ENCODE measurements at places on chromosomes 16 and 17.

DNA sequence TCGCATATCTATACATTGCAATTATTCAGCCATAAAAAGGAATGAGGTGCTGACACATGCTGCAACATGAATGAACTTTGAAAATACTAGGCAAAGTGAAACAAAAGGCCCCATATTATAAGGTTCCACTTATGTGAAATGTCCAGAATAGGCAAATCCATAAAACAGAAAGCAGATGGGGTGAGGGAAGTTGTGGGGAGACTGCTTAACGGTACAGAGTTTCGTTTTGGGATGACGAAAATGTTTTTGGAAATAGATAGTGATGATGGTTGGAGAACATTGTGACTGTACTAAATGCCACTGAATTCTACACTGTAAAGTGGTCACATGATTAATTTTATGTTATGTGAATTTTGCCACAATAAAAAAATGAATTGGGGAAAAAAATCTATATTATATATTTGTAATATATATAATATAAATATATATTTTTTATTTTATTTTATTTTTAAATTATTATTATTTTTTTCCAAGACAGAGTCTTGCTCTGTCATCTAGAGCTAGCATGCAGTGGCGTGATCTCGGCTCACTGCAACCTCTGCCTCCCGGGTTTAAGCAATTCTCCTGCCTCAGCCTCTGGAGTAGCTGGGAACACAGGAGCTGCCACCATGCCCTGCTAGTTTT, 4.2 kb upstream of the GNA13 start:
- no peak for DNase-seq

DNA sequence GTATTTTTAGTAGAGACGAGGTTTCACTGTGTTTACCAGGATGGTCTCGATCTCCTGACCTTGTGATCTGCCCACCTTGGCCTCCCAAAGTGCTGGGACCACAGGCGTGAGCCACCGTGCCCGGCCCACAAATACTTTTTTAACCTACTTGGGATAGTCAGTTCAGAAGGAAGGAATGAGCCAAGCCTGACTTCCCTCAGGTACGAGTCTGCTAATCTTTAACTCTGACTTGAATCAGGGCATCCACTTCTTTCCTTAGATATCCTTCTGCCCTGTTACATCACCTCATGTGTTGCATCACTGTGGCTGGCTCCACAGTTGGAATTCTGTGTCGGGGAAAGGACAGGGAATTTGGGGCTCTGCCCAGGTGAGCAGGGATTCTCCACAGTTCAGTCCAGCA, 120.8 kb downstream of the MSI2 start:
- no peak for DNase-seq

GRCh38 chr17:28319598-28319935, 567 bp downstream of the TMEM97 start:
- no peak for DNase-seq

- no peak for DNase-seq
These were observed 37.2 kb downstream of the IRF8 start for GRCh38 chr16:85935974-85936760.

DNA sequence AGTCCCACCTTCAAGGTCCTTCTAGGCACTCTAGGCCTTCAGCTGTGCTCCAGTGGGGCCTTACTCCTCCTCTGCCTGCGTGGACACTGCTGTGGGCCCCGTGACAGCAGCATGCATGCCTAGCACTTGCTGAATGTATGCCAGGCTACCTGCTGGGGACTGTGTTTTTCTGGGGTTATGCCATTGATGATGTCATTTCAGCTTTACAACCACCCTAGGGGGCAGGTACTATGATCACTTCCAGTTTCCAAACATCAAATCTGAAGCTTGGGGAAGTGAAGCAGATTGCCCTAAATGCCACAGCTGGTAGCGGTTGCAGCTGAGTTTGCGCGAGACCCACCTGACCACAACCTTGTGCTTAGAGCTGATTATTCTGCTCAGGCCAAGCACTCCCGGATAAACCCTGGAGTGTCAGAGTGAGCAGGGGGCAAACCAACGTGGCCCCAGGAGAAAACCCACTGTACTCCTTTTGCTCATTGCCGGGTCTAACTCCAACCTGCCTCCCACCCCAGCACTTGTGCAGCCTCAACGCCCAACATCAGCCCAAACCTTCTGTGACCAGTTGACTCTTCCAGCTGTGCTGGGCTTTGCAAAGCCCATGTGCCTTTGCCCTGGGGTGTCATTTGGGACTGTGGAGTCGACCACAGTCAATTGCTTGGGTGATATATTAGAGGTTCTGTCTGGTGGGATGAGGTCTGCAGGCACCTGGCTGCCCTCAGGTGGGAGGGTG, 168.4 kb downstream of the ENGASE start:
- no peak for DNase-seq

DNA sequence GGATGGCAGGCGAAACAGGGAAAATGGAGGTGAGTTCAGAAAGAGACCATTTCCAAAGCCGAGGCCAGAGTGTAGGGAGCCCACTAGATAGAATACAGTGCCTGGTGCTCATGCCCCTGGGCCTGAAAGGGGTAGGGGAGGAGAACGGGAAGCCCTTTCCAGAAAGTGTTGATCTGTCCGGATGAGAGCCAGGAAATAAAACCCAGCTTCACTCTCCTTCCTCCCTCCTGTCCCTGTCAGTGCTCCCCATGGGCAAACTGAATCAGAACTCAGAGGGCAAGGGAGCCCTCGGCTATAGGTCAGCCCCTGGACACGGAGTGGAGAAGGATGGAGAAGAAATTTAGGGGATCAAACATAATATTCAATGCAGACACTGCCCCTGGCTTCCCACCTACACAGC, 57.7 kb upstream of the RPL38 start:
- DNase-seq: no peak

DNA sequence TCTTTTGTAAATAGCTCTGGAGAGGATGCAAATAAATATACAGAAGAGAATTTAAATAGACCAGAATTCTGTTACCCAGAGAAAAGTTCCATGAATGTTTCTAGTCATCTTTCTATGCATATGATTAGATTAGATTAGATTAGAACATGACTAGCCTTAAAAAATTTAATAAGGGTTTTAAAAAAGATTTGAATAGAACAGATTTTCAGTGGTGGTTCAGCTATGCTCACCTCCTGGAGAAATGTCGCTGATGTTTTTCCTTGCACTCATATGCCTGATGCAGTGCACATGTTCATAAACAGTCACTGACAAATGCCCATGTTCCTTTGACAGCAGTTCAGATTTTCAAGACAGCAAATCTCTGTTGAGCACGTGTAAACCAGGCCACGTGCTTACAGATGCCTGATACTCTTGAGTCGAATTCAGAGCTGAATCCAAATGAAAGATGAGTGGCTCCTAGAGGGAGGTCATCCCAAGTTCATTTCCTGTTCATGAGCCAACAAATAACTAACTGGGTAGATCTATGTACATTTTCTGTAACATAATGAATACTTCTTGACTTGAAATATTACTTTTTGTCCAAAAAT, 19.9 kb upstream of the RAB11FIP4 start:
- DNase-seq: peak; percentile 74

GRCh38 chr17:4877089-4877488, 22.2 kb upstream of the C17orf107 start:
- DNase-seq: no peak

- no peak for DNase-seq
These were observed 93.3 kb downstream of the TOX3 start for GRCh38 chr16:52453644-52454043.

- DNase-seq: no peak
These were observed 59.2 kb downstream of the BMERB1 start for GRCh38 chr16:15493466-15494180.

DNA sequence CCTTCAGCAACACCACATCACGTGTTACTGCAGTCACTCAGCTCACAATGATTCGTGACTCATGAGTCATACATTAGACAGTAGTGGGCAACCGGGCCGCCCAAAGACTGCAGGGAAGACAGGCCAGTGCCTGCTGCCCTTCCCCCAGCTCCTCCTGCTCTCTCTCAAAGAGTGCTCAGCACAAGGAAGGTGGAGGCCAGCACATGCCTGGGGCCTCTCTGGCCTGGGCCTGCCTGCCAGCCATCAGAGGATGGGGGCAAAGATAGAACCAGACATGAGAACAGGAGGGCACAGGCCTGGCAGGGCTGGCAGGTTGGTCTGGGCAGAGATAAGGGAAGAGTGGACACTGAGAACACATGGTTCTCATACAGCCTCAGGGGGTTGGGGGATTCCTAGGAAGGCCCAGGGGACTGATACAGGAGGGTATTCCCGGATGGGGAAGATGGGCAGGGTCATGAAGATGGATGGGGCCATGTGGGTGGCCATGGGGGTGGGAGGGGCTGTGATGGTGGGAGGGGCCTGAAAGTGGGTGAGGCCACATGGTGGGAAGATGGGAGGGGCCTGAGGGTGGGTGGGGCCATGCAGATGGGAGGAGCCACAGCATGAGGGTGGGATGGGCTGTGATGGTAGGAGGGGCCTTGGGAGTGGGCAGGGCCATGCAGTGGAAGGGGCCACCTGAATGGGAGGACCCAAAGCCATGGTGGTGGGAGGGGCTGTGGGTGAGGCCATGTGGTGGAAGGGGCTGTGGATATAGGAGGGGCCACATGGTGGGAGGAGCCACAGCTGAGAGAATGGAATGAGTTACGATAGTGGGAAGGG, 29.0 kb downstream of the KATNB1 start:
- DNase-seq: peak; percentile 72

DNA sequence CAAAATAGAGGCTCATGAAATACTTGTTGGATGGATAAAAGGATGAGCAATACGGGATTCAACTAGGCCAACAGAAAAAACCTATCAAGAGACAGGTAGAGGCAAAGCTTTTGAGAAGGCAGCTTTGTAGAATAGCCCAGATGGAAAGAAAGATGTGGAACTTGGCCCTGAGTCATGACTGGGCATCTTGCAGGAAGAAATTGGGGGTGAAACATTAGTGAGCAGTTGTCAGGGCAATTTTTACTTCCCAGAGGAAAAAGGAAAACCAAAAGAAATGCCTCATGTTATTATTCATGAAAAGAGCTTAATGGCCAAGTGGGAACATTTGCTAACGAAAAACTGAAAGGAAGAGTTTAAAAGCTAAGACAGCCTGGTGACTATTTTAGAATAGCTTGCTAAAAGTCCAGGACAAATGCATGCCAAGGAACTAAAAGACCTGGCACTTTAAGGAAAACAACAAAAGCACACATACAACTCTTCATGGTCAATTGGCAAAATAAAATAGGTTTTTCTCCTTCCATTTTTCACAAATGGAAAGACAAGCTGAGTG, 180.1 kb downstream of the HS3ST3A1 start:
- DNase-seq: no peak

GRCh38 chr16:51388516-51388951, 237.5 kb upstream of the SALL1 start:
- no peak for DNase-seq

DNA sequence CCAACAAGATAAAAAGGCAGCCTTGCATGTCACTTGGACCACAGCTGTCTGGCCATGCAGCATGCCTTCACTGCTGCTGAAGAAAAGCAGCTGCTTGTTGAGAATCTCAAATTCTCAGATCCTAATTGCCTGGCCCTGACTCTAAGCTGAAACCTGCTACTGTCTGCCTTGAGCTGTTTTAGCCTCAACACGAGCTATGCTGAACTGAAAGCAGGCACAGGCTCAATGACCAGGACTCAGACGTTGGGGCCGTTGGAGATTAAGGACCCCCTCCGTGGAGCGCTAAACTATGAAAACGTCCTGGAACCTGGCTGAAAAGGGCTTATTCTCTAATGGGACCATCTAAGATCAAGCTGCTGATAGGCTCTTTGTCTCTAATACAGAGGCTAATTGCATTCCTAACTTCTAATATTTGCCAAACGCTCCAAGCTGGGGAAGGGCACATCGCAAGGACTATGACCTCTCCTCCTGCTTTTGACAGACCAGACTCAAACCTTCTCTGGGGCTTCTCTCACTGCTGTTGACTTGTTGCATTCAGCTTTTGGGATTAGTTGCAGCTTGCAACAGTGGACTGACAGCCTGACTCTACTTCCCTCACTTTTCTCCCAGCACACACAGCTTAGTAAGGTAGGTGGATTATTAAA, 4.6 kb upstream of the PLK1 start:
- no peak for DNase-seq

Data from cardiac fibroblast (primary cell).